ENCODE measurements at places on chromosomes 3 and 15.

- no peak for DNase-seq
Measured at GRCh38 chr15:85457392-85457968, 77.1 kb downstream of the AKAP13 start.

- DNase-seq = no peak
Measured at GRCh38 chr15:63221346-63221745, 31.9 kb downstream of the RAB8B start.

DNA sequence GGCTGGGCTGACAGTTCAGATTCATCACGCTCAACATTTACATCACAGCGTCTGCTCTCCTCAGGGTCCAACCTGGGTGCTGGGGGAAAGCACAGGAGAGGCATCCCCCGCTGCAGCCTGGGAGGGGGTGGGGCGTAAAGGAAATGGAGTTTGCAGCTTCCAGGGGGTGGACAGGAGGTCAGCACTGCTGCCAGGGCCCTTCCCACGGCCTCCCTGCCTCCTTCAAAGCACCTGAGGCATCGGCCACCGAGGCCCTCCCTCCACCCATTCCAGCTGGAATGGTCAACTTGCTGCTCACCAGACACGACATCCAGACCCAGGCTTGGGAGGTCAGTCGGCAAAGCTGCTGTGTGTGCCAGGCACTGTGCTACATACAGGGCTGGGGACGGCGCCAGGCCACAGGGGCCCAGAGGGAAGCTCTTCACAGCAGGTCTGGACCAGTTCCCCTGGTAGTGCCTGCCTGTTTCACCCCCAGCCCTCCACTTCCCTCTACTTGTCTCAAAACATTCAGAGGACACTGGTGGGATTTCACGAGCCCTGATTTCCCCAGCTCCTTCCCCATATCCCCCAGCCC, 120.7 kb downstream of the ANP32A start:
- DNase-seq = no peak

GRCh38 chr15:98776607-98777281, 128.4 kb downstream of the IGF1R start:
- DNase-seq = no peak

GRCh38 chr3:10017636-10018292, 8.5 kb upstream of the FANCD2 start:
- DNase-seq = no peak

DNA sequence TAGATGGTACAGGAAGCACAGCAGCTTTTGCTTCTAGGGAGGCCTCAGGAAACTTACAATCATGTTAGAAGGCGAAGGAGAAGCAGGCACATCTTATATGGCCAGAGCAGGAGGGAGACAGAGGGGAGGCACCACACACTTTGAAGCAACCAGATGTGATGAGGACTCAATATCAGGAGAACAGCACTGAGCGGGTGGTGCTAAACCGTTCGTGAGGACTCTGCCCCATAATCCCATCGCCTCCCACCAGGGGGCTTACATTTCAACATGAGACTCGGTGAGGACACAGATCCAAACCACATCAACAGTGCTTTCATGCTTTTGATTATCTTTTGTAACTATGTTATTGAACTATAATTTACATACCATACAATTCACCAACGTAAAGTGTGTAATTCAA, 7.6 kb upstream of the TMEM44 start:
- DNase-seq = no peak

- no peak for DNase-seq
Measured at GRCh38 chr15:51907136-51907862, 64.3 kb downstream of the LEO1 start.

DNA sequence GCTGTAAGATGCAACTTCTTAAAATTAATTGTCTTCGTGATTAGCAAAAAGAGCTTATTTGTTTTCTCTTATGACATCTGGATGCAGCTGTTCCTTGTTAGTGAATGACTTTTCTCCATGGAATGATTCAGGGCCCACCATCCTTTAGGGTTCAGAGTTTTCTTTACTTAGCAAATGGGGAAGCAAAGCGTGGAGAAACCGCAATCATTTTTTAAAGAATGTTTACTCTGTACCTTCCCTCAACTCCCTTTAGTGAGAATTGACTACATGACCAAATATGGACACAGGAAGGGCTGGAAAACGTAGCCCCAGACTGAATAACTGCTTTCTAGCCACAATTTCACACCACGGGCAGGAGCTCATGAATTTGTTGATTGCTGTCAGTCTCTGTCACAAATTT, 130.1 kb downstream of the EDEM1 start:
- DNase-seq = no peak

- DNase-seq = no peak
Measured at GRCh38 chr3:36210840-36211651, 169.3 kb upstream of the STAC start.

GRCh38 chr3:61733000-61733399, 171.6 kb downstream of the PTPRG start:
- no peak for DNase-seq

DNA sequence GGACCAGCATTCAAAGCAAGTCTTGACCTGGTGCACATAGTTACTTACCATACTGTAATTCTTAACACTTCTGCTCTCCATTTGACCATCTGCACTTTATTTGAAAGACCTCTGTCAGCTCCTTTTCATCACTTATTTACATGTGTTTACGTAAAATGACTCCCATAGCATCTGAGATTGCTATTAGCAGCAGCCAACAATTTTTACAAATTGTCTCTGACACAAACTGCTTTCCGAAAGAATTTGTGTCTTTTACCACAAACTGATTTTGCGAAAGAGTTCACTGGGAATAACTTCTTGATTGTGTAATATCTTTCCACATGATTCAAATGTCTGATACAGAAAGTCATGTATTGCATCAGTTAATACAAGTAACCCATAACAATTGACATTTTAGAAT, 144.1 kb upstream of the PEX5L start:
- no peak for DNase-seq

DNA sequence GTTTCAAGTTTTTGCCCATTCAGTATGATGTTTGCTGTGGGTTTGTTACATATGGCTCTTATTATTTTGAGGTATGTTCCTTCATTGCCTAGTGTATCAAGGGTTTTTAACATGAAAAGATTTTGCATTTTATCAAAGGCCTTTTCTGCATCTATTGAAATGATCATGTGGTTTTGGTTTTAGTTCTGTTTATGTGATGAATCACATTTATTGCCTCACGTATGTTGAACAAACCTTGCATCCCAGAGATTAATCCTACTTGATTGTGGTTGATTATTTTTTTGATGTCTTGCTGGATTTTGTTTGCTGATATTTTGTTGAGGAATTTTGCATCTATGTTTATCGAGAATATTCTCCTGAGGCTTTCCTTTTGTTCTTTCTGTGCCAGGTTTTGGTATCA, 39.4 kb downstream of the TMCO5A start:
- no peak for DNase-seq

DNA sequence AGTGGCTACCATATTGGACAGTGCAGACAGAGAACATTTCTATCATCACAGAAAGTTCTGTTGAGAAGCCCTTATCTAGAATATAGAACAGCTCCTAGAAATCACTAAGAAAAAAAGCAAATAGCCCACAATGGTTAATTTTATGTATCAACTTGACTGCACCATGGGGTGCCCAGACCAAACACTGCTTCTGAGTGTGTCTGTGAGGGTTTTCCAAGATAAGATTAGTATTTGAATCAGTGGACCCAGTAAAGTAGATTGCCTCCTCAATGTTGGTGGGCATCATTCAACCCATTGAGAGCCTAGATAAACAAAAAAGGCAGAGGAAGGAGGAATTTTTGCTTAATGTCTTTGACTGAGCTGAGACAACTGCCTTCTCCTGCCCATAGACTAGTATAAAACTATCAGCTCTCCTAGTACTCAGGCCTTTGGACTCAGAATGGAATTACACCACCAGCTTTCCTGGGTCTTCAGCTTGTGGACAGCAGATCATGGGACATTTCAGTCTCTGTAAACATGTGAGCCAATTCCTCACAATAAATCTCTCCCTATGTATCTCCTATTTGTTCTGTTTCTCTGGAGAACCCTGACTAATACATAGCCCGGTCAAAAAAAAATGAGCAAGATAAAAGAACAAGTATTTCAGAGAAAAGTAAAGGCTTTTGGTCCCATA, 55.9 kb upstream of the OXTR start:
- DNase-seq = no peak

DNA sequence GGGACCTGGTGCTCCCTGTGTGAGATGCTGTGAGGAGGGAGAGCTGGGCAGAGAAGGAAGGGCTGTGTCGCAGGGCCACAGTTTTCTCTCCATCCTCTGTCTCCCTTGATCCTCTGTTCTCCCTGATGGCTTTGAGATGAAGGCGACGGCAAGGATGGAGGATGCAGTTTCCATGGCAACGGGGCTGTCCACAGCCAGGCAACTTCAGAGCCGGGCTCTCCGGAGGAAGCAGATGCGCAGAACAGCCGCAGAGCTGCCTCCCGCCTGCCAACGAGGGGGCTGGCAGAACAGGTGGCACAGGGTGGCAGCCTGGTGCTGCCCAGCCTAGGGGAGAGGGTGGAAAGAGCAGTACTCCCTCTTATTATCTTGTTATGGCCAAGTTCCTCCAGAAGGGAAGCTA, 9.9 kb upstream of the GRM2 start:
- DNase-seq = no peak

DNA sequence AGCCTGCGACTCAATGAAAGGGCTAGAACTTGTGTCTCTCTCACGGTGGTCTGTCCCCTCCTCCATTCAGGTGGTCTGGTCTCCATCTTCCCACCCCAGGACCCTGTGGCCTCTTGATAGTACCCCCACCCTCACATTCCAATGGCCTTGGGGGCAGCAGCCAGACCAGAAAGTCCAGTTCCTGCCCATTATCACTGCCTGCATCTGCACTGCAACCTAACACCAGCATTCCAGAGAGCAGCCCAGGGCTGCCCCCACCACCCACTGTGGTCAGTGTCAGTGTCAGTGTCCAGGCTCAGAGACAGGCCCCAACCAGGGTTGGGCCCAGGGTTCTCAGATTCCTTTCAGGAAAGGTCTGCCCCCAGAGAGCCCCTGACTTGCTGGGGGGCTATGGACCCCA, 12.6 kb downstream of the IGDCC3 start:
- DNase-seq = no peak

DNA sequence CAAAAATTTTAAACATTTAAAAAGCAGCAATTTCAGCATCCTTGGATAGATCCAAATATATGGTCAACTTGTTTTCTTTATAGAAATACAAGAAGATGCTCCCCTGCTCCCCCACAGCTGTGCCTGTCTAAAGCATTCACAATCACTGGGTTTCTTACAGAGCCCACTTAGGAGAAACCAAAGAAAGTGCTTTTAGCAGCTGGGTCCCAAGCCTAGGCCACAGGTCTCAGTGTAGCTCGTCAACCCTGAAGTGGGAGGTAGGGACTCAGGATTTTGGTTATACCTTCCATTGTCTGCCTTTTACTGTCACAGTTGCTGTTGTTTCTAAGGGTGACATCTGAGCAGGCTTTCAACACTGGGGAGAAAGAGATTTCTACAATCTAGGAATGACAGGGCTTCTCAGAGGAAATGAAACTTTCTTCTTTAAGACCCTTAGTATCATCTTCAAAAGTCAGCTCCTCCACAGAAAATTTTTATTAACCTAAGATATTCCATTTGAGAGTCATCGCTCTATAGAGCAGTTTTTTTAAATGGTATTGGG, 199.3 kb upstream of the CMC1 start:
- DNase-seq = no peak

GRCh38 chr3:31917303-31918005, 63.6 kb downstream of the OSBPL10 start:
- no peak for DNase-seq

GRCh38 chr3:95028688-95029087, 965.8 kb downstream of the NSUN3 start:
- DNase-seq = no peak

- no peak for DNase-seq
Measured at GRCh38 chr3:172568701-172569100, 45.5 kb upstream of the TNFSF10 start.

GRCh38 chr15:50107591-50108408, 11.2 kb downstream of the ATP8B4 start:
- DNase-seq = no peak

- DNase-seq = no peak
Measured at GRCh38 chr15:44666210-44667038, 3.0 kb upstream of the SPG11 start.

DNA sequence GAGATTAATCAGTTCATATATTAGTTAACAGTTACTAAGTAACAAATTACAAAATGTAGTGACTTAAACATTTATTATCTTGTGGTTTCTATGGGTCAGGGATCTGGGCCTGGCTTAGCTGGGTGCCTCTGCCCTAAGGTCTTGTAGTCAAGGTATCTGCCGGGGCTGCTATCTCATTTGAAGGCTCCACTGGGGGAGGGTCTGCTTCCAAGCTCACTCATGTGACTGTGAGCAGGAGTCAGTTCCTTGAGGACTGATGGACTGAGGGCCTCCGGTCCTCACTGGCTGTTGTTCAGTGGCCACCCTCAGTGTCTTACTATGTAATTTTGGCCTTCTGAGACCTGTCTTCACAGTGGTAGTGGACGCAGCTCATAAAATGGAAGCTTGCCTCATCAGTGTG, 135.9 kb upstream of the PLXNA1 start:
- DNase-seq = no peak

- no peak for DNase-seq
Measured at GRCh38 chr3:176789281-176789705, 408.0 kb downstream of the TBL1XR1 start.

GRCh38 chr3:63364910-63365309, 86.8 kb downstream of the SYNPR start:
- no peak for DNase-seq

GRCh38 chr15:45185903-45186770, 1.6 kb downstream of the SHF start:
- no peak for DNase-seq

- no peak for DNase-seq
Measured at GRCh38 chr15:55715355-55716076, 27.4 kb downstream of the PRTG start.

DNA sequence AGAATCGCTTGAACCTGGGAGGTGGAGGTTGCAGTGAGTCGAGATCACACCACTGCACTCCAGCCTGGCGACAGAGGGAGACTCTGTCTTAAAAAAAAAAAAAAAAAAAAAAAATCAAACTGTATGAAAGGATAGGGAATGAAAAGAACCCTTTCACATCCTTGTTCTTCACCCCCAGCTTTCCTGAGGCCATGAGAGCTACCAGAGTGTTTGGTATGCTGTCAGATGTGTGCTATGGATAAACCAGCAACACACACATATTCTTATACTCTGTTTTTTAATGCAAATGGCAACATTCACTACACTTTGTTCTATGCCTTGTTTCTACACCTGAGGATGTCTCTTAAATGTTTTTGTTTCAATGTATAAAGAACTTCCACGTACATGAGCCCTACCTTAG, 33.5 kb downstream of the RPL22L1 start:
- no peak for DNase-seq

DNA sequence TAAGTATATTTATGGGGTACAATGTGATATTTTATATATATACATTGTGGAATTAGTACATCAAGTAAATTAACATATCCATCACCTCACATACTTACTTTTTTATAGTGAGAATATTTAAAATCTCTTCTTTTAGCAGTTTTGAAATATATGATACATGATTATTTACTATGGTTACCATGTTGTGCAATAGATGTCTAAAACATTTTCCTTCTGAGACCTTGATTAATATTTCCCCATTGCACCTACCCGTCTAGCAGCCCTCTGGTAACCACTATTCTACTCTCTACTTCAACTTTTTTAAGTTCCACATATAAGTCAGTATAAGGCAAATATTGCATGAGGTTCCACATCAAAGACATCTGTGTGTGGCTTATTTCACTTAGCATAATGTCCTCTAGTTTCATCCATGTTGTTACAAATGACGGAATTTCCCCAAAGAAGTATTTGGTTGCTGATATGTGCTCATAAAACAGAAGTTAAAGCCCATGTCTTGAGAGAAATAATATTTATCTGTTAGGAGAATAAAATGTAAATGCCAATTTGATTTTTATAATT, 29.6 kb upstream of the NFKBIZ start:
- DNase-seq = no peak
